ENCODE measurements at places on chromosomes 11 and 22. TPM values are rescaled to one million over a fixed set of nuclear protein-coding genes. Genes with fewer than 3 reads are reported as not detected.

OR5A1 gene
- total RNA-seq, result not detected

TPBGL gene
- total RNA-seq, result 0.30 TPM

DNA sequence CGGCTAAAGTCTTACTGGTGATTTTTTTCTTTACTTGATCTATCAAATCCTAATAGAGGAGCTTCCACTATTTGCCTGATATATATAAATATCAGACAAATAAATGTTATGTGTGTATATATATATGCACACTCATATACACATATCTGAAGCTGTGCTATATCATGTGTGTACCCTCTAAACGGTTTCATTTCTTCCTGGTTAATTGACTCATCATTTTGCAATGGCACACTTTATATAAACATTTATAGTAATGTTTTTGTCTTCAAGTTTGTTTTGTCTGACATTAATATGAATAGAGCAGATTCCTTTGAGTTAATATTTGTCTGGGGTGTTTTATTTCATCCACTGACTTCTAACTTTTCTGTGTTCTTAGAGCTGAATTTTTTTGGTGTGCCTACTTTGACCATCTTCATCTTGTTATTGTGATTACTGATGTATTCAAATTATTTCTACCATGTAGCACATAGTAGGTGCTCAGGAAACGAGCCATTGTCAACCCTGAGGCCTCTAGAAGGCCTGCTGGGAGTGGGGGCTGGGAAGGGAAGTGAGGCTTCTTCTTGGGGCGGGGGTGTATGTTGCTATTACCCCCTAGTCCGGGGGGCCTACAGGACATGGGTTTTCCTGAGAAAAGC is 82.6 kb downstream of the LRRC32 start:
- no peaks in the 10 kb centered on the region for H3K36me3 ChIP-seq
- no peak for DNase-seq
- no peak overlapping the region for H3K27ac ChIP-seq
- H3K27me3 ChIP-seq, result no peaks in the 10 kb centered on the region
- no peaks in the 10 kb centered on the region for H3K4me1 ChIP-seq

DNA sequence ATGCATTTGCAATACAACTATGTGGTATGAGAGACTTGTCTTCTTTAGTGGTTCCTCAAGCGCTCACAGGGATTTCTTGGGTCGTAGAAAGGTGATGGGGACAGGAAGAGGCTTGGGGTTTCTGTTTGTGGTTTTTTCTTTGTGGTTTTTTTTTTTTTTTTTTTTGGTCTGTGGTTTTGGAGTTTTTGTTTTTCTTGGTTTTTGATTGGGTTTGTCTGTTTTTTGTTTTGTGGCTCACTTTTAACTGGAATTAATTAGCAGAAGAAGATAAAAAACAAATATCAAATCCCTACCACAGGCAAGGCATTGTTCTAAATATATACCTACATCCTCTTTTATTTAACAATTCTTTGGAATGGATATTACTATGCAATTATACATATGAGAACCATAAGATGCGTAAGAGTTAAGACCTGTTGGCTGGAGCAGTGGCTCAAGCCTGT is 5.5 kb downstream of the TTC28 start:
- H3K4me3 ChIP-seq, result no peak overlapping the region
- H3K27ac ChIP-seq, result no peak overlapping the region
- H3K4me1 ChIP-seq, result no peaks in the 10 kb centered on the region
- no peak for DNase-seq
- no peaks in the 10 kb centered on the region for H3K27me3 ChIP-seq

GRCh38 chr11:111454561-111455192 is 57.5 kb downstream of the BTG4 start:
- DNase-seq, result no peak

DNA sequence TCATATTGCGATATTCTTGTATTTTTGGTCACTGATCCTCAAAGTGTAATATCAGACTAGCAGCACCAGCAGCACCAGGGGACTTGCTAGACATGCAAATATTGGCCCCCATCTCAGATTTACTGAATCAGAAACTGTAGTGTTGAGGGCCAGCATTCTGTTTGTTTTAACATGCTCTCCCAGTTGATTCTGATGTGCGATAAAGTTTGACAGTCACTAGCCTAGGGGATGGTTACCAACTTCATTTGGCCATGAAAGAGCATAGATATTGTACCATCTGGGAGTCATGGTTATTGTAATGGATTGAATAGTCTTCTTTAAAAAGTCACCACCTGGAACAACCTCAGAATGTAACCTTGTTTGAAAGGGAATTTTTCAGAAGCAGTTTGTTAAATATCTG is 1090.4 kb upstream of the RAG2 start:
- no peaks in the 10 kb centered on the region for H3K4me1 ChIP-seq
- no peaks in the 10 kb centered on the region for H3K27me3 ChIP-seq
- H3K4me3 ChIP-seq, result no peak overlapping the region

- no peak for DNase-seq
- H3K27me3 ChIP-seq, result peaks cover 2% of the 10 kb centered on the region
- H3K4me1 ChIP-seq, result no peaks in the 10 kb centered on the region
- H3K36me3 ChIP-seq, result no peaks in the 10 kb centered on the region
- H3K4me3 ChIP-seq, result no peak overlapping the region
These were observed 195.8 kb downstream of the HIPK3 start for GRCh38 chr11:33452836-33453624.

GRCh38 chr11:78149646-78150045 is 10.2 kb upstream of the ALG8 start:
- no peaks in the 10 kb centered on the region for H3K4me1 ChIP-seq
- H3K27ac ChIP-seq, result no peak overlapping the region
- H3K36me3 ChIP-seq, result no peaks in the 10 kb centered on the region
- DNase-seq, result no peak

- H3K36me3 ChIP-seq, result peaks cover 5% of the 10 kb centered on the region
- H3K27ac ChIP-seq, result no peak overlapping the region
- peaks cover 2% of the 10 kb centered on the region for H3K4me1 ChIP-seq
- no peak overlapping the region for H3K4me3 ChIP-seq
- DNase-seq, result no peak
These were observed 13.7 kb downstream of the NUP98 start for GRCh38 chr11:3783611-3784010.

GRCh38 chr11:32092581-32093170 is 1.8 kb downstream of the RCN1 start:
- no peaks in the 10 kb centered on the region for H3K27me3 ChIP-seq
- DNase-seq, result no peak
- H3K27ac ChIP-seq, result no peak overlapping the region

DNA sequence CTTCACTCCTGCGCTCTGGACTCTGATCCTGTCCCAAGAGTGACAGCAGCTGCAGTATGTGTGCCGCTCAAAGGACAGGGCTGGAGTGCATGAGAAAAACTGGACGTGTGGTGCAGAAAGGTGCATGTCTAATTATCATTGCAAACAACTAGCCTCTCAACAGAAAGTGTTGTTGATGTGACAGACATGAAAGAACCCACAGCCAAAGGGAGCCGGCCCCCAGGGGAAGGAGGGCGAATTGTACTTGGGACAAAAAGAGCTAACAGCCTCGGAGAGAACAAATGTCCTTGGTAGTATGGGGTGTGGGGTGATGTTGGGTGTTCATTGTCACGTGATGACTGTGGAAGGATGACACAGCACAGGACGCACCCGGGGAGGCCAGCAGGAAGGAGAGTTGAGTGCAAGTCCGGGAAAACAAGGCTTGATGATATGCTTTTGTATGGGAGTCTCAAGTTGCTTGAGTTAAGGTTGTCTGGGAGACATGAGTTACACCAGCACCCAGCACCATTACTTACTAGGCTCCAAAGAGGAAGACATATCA is 325.5 kb downstream of the NTM start:
- no peak overlapping the region for H3K27ac ChIP-seq
- no peaks in the 10 kb centered on the region for H3K36me3 ChIP-seq
- DNase-seq, result no peak
- no peaks in the 10 kb centered on the region for H3K27me3 ChIP-seq

- H3K36me3 ChIP-seq, result no peaks in the 10 kb centered on the region
- DNase-seq, result no peak
- H3K4me1 ChIP-seq, result no peaks in the 10 kb centered on the region
- H3K27ac ChIP-seq, result no peak overlapping the region
- H3K4me3 ChIP-seq, result no peak overlapping the region
- H3K27me3 ChIP-seq, result no peaks in the 10 kb centered on the region
These were observed 19.3 kb upstream of the MRGPRX2 start for GRCh38 chr11:19079643-19080440.

- no peaks in the 10 kb centered on the region for H3K4me1 ChIP-seq
- no peak for DNase-seq
- no peaks in the 10 kb centered on the region for H3K27me3 ChIP-seq
These were observed 9.8 kb downstream of the MYRF start for GRCh38 chr11:61762223-61762615.

DNA sequence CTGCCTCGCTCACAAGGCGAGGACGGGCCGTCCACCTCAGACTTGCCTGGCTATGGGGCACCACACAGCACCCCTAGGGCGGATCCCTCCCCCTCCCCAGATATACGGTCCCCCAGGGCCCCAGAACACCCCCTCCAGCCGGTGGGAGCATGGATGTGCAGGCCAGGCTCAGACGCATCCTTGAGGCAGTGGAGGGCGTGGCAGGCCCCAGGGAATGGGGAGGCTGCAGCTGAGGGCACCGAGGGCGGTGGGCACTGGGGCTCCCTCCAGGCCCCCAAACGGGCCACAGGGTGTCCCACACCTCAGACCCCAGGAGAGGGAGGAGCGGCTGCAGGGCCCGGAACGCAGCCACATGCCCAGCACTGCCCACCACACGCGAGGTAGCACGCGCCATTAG is 12.1 kb downstream of the TTLL8 start:
- H3K27me3 ChIP-seq, result no peaks in the 10 kb centered on the region
- H3K4me3 ChIP-seq, result no peak overlapping the region
- no peak for DNase-seq
- H3K27ac ChIP-seq, result no peak overlapping the region
- H3K4me1 ChIP-seq, result no peaks in the 10 kb centered on the region

DNA sequence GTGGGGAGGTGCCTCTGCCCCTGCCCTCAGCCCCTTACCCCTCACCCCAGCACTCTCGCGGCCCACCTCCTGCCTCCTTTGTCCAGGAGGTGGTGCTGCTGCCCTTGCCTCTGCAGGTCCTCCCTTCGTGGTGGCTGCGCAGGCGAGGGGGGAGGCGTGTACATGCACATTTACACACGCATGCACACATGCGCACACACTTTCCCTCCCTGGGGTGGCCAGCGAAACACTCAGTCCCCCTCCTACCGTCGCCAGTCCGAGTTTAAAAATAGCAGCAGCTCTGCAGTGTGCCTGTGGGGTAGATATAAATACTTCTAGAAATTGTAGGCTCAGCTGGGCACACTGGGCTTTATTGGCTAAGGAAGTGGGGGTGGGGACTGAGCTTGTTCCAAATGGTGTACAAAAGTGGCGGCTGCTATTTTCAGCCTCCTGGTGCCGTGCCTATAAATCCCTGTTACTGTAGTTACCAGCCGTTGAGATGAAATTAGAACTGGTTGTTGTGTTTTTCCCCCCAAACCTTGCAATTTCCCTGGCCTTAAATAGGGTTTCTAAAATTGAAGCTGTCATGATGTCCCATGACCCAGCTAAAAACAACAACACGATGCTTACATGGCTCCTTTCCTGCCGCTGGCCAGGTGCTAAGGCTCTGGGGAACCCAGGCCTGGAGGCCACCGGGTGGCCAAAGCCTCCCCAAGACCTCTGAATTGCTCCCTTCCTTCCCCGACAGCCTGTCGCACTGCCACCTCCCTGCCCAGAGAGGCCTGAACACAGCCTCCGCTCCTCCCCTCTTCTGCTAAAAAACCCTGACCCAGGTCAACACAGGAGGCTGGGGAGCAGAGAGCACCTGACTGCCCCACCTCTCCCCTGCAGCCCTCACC is 12.4 kb downstream of the PICK1 start:
- no peaks in the 10 kb centered on the region for H3K36me3 ChIP-seq
- H3K27me3 ChIP-seq, result no peaks in the 10 kb centered on the region
- peak overlapping the region; percentile 89 for H3K27ac ChIP-seq
- peak; percentile 95 for DNase-seq
- H3K4me3 ChIP-seq, result no peak overlapping the region

DNA sequence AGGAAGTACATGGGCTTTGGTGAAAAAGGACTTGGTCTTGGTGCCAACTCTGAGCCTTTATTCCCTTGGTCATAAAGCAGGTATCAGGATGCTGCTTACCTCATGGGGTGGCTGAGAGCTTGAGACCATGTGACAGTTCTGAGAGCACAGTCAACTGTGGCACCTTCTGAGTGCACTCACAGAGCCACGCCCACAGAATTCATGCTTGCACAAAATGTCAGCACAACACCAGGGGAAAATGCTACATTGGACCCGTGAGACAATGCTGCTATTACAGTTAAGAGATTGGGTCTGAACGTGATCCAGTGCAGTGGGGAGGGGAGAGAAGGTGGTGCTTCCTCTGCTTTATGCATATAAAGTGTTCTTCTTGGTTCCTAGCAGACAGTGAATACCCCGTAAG is 79.5 kb upstream of the SPON1 start:
- no peak overlapping the region for H3K4me3 ChIP-seq
- no peaks in the 10 kb centered on the region for H3K36me3 ChIP-seq
- no peak overlapping the region for H3K27ac ChIP-seq
- no peak for DNase-seq
- H3K27me3 ChIP-seq, result no peaks in the 10 kb centered on the region
- H3K4me1 ChIP-seq, result no peaks in the 10 kb centered on the region

GRCh38 chr11:117966908-117967307 is 19.3 kb upstream of the IL10RA start:
- H3K36me3 ChIP-seq, result no peaks in the 10 kb centered on the region
- H3K27me3 ChIP-seq, result peaks cover 5% of the 10 kb centered on the region
- no peak overlapping the region for H3K27ac ChIP-seq
- no peak overlapping the region for H3K4me3 ChIP-seq
- no peaks in the 10 kb centered on the region for H3K4me1 ChIP-seq

DNA sequence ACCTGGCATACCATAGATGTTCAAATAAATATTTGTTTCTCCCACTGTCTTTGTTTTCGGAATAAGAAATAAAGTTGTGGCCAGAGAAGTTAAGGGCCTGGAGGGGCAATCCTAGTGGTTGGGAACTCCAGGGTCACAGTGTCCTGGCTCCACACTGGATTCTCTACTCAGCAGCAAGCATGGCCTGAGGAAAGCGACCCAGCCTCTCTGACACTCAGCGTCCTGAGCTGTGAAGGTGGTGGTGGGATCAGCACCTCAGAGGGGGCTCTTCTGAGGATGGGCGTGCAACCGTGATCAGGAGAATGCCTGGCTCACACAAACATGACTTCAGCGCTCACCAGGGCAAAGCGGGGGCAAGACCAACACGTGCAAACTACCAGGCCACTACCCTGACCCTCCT is 59.9 kb downstream of the LARGE1 start:
- H3K27me3 ChIP-seq, result no peaks in the 10 kb centered on the region
- no peak overlapping the region for H3K27ac ChIP-seq
- no peak overlapping the region for H3K4me3 ChIP-seq
- no peaks in the 10 kb centered on the region for H3K4me1 ChIP-seq
- DNase-seq, result no peak
- no peaks in the 10 kb centered on the region for H3K36me3 ChIP-seq

DNA sequence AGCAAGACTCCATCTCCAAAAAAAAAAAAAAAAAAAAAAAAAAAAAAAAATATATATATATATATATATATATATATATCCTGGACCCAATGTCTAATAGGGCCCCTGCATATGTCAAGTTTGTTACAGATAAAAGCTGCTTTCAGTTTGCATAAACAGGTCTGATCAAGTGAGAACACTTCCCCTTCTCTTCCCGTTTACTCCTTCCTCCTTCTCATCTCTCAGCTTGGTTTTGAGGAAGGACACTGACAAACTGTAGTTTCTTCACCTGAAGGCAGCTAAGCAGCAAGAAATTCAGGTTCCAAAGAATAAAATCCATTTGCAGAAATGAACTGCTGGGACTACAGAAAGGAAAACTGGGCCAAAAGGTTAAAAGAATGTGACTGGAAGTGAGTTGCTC is 11.7 kb downstream of the THOC5 start:
- H3K27ac ChIP-seq, result no peak overlapping the region
- H3K4me3 ChIP-seq, result no peak overlapping the region
- H3K27me3 ChIP-seq, result no peaks in the 10 kb centered on the region
- H3K36me3 ChIP-seq, result peaks cover 10% of the 10 kb centered on the region
- no peak for DNase-seq

All from aorta (tissue), 5 donors.